ENCODE measurements at places on chromosomes 7 and 10.

DNA sequence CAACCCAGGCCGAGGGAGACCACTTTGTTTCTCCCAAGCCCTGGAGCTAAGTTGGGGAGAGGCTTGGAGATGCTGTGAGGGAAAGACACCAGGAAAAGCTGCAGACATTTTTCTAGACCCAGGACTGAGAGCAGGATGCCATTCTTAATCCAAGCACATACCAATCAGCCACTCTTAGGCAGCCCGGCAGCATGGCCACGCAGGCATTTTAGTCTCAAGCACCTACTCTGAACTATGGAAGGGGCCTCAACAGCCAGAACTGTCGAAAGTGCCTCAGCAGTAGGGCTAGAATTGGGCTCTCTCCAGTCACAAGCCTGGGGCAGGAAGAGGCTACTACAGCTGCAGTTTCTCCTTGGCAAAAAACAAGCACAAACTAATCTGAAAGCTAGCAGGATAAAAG is 57.8 kb downstream of the GCC1 start:
- no peak for DNase-seq

- DNase-seq = no peak
These were observed 59.0 kb downstream of the NKX6-2 start for GRCh38 chr10:132726951-132727350.

DNA sequence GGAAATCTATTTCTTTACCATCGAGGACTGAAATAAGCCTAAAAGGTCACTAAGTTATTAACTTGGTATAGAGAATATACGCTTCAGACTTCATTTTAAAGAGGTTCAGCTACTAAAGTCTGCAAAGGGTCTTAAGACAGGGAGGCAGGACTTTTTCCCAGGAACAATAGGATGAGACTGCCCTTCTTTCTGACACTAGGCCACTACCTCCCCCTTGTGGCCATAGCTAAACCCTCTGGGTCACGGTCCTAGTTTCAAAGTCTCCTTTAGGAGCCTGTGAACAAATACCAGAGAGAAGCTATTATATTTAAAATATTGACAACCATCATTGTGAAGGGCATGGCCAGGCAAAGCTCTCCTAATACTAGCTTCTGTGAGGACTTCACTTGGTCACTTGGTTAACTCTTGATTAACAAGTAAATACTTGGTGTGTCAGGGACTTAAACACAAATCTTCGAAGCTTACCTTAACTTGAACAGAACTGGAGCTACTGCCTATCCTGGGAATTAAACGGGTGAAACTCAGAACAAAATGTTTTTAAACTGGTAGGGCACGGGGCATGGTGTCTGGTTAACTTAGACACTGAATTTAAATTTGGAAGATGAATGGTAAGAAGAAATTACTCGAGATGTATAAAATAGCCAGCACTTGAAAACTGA is 75.6 kb downstream of the CCDC6 start:
- DNase-seq = no peak

GRCh38 chr10:123958241-123958640 is 66.6 kb upstream of the CPXM2 start:
- DNase-seq = no peak

- no peak for DNase-seq
These were observed 107.5 kb downstream of the ADAM22 start for GRCh38 chr7:88041583-88041982.

DNA sequence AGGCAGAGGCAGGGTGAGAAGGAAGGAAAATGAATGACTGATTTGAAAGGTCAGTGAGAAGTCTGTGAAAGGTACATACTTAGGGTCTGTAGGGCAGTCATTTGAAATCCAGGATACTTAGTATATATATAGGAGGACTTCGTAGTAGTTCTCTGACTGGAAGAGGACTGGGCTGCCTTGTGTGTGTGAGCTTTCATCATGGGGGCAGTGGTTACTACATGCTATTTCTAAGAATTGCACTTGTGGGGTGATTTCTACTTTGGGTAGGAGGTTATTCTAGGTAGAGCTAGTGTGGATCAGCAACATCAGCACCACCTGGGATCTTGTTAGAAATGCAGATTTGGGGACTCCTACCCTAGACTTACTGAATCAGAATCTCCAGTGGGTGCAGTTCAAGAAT is 104.1 kb downstream of the AUTS2 start:
- no peak for DNase-seq

All from stimulated activated CD8-positive, alpha-beta memory T cell treated with anti-CD3 and anti-CD28 coated beads, Interleukin-15, amount 100 ng/mL, for 4 hours (primary cell).